ENCODE measurements at places on chromosomes 7 and 10.

GRCh38 chr7:137983323-137984008 is 18.4 kb downstream of the CREB3L2 start:
- no peak for DNase-seq

DNA sequence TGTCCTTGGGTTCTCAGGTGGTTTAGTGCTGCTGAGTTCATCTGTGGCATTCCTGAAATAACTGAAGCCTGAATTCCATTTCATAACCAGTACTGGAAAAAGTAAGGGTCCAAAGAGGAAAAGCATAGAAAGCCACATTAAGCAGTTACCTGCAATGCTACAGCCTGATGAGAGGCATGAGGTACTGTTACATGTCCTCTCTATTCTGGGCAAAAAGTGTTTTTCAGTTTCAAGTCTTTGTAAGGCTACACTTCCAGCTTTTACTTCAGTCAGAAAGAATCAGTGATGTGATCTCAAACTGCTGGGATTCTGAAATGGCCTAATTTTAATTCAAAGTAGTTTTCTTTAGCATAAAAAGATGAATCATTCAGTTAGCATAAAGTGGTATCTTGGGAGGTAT is 369.5 kb downstream of the PHF14 start:
- DNase-seq: no peak

GRCh38 chr10:114290038-114290437 is 51.0 kb downstream of the VWA2 start:
- DNase-seq: no peak

DNA sequence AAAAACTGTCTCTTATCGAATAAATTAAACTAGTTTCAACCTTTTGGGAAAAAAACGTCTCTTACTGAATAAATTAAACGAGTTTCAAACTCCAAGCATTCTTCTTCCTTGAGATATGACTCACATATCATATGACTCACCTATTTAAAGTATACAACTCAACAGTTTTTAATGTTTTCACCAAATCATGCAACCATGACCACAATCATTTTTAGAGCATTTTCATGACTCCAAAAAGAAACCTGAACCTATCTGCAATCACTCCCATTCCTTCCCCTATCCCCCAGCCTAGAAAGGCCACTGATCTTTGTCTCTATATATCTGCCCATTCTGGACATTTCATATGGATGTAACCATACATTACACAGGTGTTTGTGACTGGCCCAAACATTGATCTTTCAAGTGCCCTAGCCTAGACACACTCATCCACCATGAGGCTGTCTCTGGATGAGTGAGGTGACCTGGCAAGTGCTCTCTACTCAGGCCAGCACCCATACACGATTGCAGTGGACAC is 115.3 kb downstream of the PIP4K2A start:
- DNase-seq: no peak

GRCh38 chr7:91883676-91884362 is 3.3 kb upstream of the MTERF1 start:
- DNase-seq: no peak

GRCh38 chr10:129962031-129962871 is 1.8 kb downstream of the EBF3 start:
- no peak for DNase-seq

- no peak for DNase-seq
Measured at GRCh38 chr10:45050551-45051235, 50.0 kb downstream of the ZNF22 start.

- no peak for DNase-seq
Measured at GRCh38 chr10:132626761-132627665, 89.4 kb downstream of the INPP5A start.

- no peak for DNase-seq
Measured at GRCh38 chr7:74625446-74625845, 32.1 kb upstream of the GTF2I start.

DNA sequence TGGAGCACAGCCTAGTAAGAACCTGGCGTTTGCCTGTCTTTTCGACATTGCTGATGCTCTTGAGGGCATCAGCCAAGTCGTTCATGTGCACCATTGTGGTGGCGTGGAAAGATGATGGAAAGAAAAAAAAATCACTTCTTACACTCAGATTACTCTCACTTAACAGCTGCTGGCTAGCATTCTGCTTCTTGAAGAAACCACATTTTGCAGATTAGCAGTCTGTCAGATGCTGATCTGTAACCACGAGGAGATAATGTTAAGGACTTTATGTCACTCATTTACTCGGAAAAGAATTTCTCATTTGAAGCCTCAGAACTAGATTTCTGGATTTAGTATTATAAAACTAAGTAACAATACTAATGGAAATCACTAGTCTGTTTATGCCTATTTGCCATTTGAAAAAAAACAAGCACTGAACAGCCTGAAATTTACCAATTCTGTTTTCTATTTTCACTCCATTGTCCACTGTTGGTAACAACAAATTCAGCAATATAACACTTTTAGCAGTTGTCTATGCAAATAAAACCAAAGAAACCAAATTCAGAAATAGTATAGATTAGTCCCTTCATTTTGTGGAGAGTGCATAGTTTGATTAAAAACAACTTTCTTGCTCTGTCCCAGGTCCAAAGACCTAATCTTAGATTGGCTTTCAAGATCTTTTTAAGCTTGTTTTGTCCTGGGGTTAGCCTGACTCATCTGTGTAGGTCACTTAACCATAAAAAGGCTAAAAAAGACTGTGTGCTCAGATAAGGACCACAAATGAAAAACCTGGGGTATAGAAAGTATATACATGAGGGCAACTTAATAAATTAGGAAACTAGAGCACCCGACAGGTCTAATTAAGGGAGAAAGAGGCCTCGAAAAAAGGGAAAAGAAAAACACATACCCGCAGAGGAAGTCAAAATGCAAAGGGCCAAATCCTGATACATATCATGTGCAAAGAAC is 67.5 kb downstream of the NT5C2 start:
- no peak for DNase-seq

GRCh38 chr7:82247814-82248433 is 195.7 kb downstream of the CACNA2D1 start:
- no peak for DNase-seq

- DNase-seq: no peak
Measured at GRCh38 chr7:151869455-151869854, 7.5 kb downstream of the PRKAG2 start.

- DNase-seq: no peak
Measured at GRCh38 chr10:101402711-101403110, 48.7 kb downstream of the BTRC start.

- no peak for DNase-seq
Measured at GRCh38 chr10:16521311-16522016, at the start of gene C1QL3. Gene C1QL3 (minus strand): TSS chr10:16521879. CDS start chr10:16521065, 814 bp downstream.
